Esophagus muscularis mucosa (tissue), 4 donors: ENCODE measurements at places on chromosomes 2 and 18. TPM values are rescaled to one million over a fixed set of nuclear protein-coding genes. Genes with fewer than 3 reads are reported as not detected.

DNA sequence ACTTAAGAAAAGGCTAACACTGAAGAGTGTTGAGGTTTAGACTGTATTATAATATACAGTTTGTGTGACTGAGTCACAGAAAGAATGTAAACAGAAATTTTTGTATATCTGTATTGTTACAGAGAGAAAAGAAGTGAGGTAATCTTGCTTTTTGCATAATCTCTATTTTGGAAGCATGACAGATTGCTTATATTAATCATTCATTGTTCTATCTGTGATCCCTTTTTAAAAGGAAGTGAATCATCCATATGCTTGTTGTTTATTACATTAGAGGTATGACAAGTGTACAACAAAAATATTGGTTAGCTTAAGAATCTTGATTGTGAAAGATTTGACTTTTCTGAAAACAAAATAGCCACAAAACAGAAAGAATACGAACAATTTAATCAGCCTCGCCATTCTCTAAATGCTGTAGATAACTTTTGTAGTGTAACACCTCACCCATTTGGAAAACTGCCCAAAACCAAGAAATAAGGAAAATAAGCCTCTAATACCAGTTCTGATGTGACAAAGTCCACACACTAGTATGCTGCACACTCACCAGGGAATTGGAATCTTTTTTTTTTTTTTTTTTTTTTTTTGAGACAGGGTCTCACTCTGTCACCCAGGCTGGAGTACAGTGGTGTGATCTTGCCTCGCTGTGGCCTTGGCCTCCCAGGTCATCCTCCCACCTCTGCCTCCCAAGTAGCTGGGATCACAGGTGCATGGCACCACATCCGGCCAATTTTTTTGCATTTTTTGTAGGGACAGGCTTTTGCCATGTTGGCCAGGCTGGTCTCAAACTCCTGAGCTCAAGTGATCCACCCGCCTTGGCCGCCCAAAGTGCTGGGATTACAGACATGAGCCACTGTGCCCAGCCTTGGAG is 91.5 kb upstream of the LPIN2 start:
- DNase-seq = peak; percentile 8

DNA sequence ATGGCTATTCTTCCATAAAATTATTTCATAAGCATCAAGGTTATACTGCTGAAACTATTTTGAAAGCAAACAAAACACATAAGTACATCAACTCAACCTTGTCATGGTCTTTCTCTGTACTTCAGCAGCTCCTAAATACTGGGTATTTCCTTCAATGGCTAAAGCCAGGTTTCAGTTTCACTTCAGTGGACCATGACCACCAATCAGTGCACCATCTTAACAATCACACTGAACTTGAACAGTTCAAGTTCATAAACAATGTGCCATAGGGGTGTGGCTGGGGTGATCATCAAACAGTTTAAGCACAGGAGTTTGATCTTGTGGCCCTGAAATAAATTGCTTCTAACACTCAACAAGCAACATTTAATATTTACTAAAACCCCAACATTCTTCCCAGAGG is 124.1 kb upstream of the FIGN start:
- DNase-seq = no peak

DNA sequence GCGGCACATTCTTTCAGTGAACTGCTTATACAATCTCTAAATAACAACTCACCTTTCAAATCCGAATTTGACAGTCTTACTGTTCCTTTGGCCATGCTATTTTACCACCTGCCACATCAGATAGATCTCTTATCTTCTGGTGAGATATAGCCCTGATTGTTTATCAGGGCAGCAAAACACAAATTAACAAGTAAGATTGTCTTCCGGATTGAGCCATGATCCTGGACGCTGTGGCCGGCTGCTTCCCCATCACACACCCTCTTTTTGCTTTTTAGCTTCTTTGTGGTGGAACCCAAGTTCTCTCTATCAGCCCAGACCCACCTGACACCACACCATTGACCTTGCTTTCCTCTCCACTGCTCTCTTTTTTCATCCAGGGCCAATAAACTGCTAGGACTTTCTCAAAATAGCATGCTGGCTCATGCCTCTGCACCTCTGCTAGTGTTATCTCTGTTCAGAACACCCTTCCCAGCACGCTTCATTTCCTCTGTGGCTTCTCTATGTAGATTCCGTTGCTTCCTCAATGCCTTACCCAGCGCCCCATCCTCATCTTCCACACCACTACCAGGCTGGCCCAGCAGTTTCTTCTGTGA is 111.8 kb upstream of the CNTNAP5 start:
- no peak for DNase-seq

- no peak for DNase-seq
Measured at GRCh38 chr2:69973335-69973735, 11.9 kb upstream of the ASPRV1 start.

DNA sequence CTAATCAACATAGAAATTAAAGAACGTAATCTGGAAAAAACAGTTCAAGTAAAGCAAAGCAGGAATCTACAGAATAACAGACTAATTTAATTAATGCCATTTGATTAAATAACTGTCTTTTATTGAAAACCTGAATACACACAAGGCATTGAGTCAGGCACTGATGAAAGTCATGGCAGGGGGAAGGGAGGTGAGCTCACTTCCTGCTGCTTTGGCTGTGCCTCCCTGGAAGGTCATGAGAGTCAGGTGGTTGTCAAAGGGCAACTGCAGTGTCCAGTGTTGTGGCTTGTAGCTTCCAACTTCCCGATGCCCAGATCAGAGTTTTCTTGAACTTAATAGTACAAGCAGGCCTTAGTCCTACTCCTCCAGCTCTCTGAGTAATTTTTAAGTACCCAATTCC is 180.9 kb downstream of the PID1 start:
- DNase-seq = no peak

GRCh38 chr18:30811580-30811979 is 231.0 kb downstream of the DSC3 start:
- DNase-seq = no peak

- DNase-seq = no peak
Measured at GRCh38 chr18:26804519-26804918, 61.0 kb downstream of the AQP4 start.

DNA sequence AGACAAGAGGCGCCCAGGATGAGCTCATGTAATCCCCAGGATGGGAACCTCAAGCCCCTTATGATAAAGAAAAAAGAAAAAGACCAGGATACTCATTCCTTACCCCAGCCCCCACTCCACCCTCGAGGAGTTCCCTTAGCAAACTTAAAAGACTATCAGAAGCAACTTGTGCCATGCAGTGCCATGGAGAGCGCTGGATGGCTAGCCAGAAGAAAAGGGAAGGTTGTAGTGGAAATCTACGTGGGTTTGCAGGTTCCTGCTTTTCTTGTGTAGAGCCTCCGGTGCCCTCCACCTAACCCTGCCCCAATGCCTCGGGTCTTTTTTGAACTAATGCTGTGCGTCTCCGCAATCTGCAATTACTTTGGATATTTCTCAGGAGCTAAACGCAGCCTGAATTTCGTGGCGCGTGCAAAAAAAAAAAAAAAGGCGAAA is 16.2 kb upstream of the BCL11A start:
- DNase-seq = no peak

- no peak for DNase-seq
Measured at GRCh38 chr2:47065343-47065742, 89.8 kb downstream of the STPG4 start.

DNA sequence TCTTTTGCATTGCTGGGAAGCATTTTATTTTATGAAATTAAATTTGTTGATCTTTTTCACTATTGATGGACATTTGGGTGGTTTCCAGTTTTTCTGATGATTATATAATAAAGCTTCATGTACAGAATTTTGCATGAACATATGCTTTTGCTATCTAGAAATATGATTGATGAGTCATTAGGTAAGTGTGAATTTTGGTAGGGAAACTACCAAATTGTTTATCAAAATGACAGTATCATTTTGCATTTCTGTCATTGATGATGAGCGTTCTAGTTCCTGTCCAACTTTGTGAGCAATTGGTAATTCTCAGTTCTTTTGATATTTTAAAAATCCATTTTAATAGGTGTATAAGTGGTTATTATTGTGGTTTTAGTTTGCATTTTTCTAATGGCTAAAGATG is 67.7 kb downstream of the TAF4B start:
- DNase-seq = no peak

- DNase-seq = no peak
Measured at GRCh38 chr2:191853843-191854242, 7.0 kb upstream of the CAVIN2 start.

- DNase-seq = no peak
Measured at GRCh38 chr2:119856469-119856901, 96.8 kb downstream of the PTPN4 start.

DNA sequence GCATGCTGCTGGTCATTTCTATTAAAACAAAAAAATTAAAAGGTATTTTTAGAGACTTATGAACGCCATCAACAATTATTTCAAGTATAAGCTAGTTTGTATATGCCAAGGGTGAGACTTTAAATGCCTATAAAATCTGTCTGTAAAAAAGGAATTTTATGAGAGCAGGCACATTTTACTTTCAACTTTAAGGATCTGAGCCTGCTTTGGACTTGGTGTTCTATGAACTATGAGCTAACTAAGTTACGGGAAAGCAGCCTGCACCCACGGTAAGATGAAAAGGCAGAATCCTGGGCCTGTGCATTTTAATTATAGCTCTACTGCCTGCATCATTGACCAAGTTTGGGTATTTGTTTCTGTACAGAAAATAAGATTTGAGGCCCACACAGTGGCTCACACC is 95.4 kb downstream of the PLEKHM3 start:
- no peak for DNase-seq

- no peak for DNase-seq
Measured at GRCh38 chr18:63315876-63316275, 3.7 kb downstream of the BCL2 start.

DNA sequence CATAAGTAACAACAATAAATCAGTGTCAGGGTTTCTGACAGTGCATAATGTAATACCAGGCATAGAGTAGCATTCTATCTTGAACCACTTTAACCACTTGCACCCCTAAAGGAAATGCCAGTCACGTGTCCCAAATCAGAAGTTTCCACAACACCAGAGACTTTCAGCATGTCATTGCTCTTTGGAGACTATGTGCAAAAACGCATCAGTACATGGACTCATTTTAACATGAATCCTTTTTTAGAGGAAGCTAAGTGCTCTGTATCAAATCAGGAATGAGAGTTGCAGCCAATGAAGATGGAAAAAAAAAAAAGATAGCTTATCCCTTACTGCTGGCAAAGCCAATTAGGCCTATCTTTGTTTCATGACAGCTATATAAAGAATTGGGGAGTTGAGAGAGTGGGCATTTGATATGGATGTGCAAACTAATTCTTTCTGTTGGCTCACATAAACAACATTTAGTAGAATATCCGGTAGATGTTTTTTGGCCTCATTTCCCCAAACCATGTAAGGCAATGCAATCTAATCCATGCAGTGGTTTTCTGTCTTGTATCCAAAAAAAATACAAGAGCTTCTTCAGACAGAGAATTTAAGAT is 353.1 kb downstream of the IRS1 start:
- peak; percentile 7 for DNase-seq

GRCh38 chr2:29456429-29456828 is 341.2 kb downstream of the CLIP4 start:
- DNase-seq = no peak

- peak; percentile 64 for DNase-seq
Measured at GRCh38 chr2:5690718-5691220, 1.4 kb upstream of the SOX11 start.

- DNase-seq = no peak
Measured at GRCh38 chr2:9879455-9880194, 36.4 kb downstream of the TAF1B start.

DNA sequence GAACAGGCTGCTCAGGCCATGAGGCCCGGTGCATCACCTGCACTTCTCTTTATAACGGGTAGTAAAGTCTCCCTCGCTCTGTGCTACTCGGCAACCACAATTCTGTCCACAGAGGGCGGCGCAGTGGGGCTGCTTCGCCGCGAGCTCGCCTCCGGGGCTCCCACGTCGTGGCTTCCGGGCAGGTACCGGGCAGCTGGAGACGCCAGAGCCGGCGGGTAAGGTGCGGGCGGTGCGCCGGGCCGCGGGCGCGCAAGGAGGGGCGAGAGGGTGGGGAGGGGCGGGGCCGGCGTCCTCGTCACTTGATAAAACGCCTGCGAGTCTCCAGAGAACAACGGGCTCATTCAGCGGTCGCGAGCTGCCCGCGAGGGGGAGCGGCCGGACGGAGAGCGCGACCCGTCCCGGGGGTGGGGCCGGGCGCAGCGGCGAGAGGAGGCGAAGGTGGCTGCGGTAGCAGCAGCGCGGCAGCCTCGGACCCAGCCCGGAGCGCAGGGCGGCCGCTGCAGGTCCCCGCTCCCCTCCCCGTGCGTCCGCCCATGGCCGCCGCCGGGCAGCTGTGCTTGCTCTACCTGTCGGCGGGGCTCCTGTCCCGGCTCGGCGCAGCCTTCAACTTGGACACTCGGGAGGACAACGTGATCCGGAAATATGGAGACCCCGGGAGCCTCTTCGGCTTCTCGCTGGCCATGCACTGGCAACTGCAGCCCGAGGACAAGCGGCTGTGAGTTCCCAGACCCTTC is at the start of gene ITGA6:
Gene ITGA6 (plus strand): TSS at position 331 of the 734 bp plus-strand sequence.
- no peak for DNase-seq

DNA sequence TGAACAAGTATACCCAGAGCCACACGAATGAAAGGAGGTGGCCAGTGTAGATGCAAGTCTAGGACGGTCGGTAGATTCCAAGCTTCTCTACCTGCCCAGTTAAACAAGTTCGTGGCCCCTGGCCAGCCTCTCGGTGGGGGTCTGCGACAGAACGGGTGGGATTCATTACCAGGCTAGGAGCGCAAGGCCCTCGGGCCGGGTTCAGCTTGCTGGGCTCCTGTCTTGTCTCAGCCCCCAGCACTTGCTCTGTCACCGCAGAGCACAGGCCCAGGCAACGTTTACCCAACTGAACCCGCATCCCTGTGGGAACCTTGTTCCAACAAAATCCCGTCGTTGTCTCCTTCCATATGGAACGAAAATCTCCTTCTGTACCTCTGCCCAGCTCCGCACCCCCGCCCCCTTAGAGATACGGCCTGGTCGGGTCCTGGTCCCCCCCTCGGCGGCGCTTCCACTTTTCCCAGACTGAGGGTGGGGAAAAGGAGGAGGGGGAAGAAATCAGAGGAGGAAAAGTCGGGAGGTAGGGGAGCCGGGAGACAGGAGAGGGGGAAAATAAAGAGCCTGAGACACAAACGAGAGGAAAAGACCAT is 1.9 kb upstream of the EMX1 start:
- DNase-seq = no peak

GRCh38 chr2:2765839-2766495 is 434.9 kb upstream of the MYT1L start:
- DNase-seq = no peak

DNA sequence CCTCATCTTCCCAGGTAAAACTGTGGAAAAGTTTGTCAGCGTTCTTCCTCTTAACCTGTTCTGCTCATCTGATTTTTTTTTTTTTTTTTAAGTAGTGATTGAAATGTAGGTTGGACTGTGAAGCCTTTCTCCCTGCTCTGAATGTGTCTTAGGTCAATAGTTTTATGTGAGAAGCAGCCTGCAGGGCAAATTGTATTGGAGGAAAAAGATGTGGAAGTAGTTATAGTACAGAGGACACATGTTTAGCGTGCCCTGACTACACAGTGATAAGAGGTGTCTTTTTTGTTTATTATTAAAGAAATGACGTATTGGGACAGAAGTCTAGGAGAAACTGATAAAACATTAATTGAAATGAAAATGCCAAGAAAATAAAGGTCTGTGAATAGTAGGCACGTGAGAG is 1.5 kb downstream of the MTA3 start:
- no peak for DNase-seq

Gene SOX11
- total RNA-seq = 0.50 TPM

Gene REG3A
- total RNA-seq = not detected

Gene IL1RL2
- total RNA-seq = 0.92 TPM

Gene GRB14
- total RNA-seq = 3.3 TPM

Gene UGT1A6
- total RNA-seq = not detected

Gene KYNU
- 9.4 TPM for total RNA-seq

Gene QPCT
- 5.1 TPM for total RNA-seq

Gene KANSL1L
- total RNA-seq = 25.1 TPM

Gene LHCGR
- total RNA-seq = 2.7 TPM

Gene POTEI
- not detected for total RNA-seq

Gene SERPINB5
- not detected for total RNA-seq

Gene LYPD6B
- total RNA-seq = not detected
